ENCODE measurements at places on chromosomes 2 and 18.

- no peak for DNase-seq
These were observed 123.8 kb downstream of the MYO1B start for GRCh38 chr2:191369034-191369433.

GRCh38 chr2:79952616-79953015, 351.9 kb downstream of the LRRTM1 start:
- no peak for DNase-seq

- no peak for DNase-seq
These were observed 32.2 kb downstream of the IKZF2 start for GRCh38 chr2:213119061-213119809.

- DNase-seq, result no peak
These were observed 11.6 kb downstream of the PTPN2 start for GRCh38 chr18:12872408-12872807.

DNA sequence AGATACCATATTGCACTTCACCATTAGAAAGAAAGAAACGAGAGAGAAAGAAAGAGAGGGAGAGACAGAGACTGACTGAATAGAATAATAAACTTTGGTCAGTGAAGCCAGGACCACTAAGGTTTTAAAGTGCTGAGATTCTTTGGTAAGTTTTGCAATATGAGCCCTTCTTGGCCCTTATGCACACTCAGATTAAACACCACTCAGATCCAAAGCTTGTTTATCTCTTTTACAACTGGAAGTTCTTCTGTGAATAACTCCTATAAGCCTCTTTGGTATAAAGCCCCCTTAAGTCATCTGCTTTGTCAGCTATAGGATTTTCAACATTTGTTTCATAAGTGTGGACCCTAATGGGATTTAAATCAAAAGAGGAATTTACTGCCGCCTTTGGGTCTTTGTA, 40.8 kb downstream of the PID1 start:
- no peak for DNase-seq

GRCh38 chr18:61019338-61020301, 313.6 kb upstream of the CDH20 start:
- DNase-seq, result peak; percentile 26
